ENCODE measurements at places on chromosomes 12 and 14. TPM values are rescaled to one million over a fixed set of nuclear protein-coding genes. Genes with fewer than 3 reads are reported as not detected.

RPS6KL1 gene
- 0.76 TPM for polyA plus RNA-seq

MYL2 gene
- 40.4 TPM for polyA plus RNA-seq

BCL2L14 gene
- 0.40 TPM for polyA plus RNA-seq

- DNase-seq = no peak
These were observed 11.7 kb downstream of the TUBA1C start for GRCh38 chr12:49276304-49277290.

GRCh38 chr12:124007826-124008570 is 35.0 kb downstream of the ZNF664 start:
- DNase-seq = no peak

- no peak for DNase-seq
These were observed 73.4 kb upstream of the AVPR1A start for GRCh38 chr12:63224396-63224795.

DNA sequence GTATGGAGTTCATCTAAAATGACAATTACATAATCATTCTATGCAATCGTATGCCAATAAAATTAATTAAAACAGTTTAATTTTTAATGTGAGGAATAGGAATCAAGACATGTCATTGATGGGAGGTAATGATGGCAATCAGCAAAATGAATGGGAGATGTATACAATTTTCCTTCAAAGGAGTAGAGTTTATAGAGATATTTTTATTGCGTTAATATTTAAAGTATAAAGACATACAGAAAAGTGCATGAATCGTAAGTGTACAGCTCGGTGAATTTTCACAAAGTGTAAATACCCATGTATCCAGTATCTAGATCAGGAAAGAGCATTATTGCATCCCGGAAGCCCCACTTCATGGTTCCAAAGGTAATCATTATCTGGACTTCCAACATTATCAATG is 1.2 kb downstream of the MIPOL1 start:
- no peak for DNase-seq

DNA sequence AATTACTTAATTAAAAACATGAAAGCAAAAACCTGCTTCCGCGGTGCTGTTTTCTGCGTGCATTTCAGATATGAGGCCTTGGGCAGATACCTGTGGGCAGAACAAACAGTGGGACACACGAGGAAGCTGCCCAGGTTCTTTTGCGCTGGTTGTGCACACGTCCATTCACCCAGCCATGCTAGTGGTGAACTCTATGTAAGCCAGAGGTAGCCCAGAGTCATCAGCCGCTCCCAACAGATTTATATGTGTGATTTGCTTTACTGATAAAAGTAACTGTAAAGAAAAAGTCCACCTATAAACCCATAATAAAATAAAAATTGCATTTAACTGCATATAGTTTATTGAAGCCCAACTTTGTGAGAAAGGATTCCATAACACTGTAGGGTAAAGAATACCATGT is 47.1 kb upstream of the TMEM260 start:
- no peak for DNase-seq

- no peak for DNase-seq
These were observed 57.2 kb upstream of the LRTM2 start for GRCh38 chr12:1763153-1763552.

- DNase-seq = no peak
These were observed 14.2 kb upstream of the TXNRD1 start for GRCh38 chr12:104201238-104202001.

All from right lung (tissue), 10 donors.